ENCODE measurements at places on chromosomes 11 and 22. TPM values are rescaled to one million over a fixed set of nuclear protein-coding genes. Genes with fewer than 3 reads are reported as not detected.
A peak's percentile ranks its signal among the peaks of the same experiment; 100 is the strongest.

Gene PAX6
- polyA plus RNA-seq, result 0.16 TPM

Gene SCGB1D4
- polyA plus RNA-seq, result not detected

GRCh38 chr22:43376765-43377547 is 33.8 kb upstream of the SCUBE1 start:
- DNase-seq, result no peak

DNA sequence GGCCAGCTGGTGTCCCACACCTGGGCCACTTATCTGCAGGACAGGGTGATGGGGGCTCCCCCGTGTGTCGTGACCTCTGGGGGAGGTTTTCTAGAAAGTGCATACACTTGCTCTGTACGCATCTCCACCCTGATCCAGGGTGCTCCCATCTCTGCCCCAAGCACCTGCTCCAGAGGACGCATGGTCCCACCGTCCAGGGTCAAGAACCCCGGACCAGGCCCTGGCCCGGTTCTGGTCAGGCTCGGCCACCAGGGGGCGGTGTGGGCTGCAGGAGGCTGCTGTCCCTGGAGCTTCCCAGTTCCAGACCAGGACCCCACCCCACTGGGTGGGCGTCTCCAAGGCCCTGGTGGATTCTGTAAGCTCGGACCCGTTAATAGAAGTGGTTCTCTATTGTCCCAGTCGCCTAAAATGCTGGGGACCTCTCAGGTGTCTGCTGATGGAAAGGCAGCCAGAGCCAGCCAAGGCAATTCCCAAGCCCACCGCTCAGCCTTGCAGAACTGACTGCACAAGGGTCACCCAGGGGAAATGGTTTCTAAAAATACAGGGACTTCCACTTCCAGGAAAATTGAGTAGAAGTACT is 34.7 kb upstream of the SEPTIN5 start:
- DNase-seq, result no peak

Gene ABTB2
- 4.1 TPM for polyA plus RNA-seq

GRCh38 chr22:42994917-42995562 is 19.9 kb downstream of the PACSIN2 start:
- peak; percentile 91 for DNase-seq

GRCh38 chr22:22919041-22919440 is 31.4 kb downstream of the IGLL5 start:
- DNase-seq, result no peak

Gene RGL4
- 4.3 TPM for polyA plus RNA-seq

- no peak for DNase-seq
Observed at GRCh38 chr11:122863704-122864326, 18.7 kb upstream of the JHY start.

- peak; percentile 89 for DNase-seq
Observed at GRCh38 chr22:35638410-35638809, 9.8 kb upstream of the APOL6 start.

DNA sequence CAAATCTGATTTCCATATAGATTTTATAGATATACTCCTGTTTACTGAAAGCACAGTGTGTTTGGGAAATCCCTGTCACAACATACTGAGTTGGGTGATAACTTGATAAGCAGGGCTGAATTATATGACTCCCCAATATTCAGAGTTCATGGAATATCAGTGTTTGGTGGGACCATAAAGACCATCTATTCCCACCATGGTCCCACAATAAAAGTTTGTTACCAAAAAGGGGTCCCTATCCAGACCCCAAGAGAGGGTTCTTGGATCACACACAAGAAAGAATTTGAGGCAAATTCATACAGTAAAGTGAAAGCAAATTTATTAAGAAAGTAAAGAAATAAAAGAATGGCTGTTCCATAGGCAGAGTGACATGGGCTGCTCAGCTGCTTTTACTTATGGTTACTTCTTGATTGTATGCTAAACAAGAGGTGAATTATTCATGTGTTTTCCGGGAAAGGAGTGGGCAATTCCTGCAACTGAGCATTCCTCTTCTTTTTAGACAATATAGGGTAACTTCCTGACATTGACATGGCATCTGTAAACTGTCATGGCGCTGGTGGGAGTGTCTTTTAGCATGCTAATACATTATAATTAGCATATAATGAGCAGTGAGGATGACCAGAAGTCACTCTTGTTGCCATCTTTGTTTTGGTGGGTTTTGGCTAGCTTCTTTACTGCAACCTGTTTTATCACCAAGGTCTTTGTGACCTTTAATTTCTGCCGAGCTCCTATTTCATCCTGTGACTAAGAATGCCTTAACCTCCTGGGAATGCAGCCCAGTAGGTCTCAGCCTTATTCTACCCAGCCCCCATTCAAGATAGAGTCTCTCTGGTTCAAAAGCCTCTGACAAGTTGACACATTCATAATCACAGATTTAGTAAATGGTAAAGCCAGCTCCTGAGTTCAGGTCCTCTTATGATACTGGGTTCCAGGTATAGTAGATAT is 240.6 kb upstream of the PDGFD start:
- DNase-seq, result no peak

- DNase-seq, result no peak
Observed at GRCh38 chr22:28992565-28993356, 68.9 kb downstream of the C22orf31 start.

Gene AQP11
- 2.0 TPM for polyA plus RNA-seq

DNA sequence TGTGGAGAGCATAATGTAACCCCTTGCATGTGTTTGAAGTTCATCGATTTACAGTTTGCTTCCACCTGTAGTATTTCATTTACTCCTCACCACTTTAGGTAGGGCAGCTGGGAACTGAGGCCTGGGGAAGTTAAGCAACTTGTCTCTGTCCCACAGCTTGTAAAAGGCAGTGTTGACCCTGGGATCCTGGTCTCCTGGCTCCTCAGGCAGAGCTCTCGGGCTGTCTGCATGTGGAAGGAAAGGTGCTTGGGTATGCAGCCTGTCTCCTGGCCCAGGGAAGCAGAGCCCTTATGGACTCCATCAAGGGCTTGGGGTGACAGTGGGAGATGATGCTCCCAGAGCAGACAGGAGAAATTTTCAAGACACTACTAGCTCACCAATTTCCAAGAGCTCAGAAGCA is 49.9 kb downstream of the TRIM29 start:
- no peak for DNase-seq
